T-helper 9 cell (primary cell): ENCODE measurements at places on chromosomes 12 and 14.

DNA sequence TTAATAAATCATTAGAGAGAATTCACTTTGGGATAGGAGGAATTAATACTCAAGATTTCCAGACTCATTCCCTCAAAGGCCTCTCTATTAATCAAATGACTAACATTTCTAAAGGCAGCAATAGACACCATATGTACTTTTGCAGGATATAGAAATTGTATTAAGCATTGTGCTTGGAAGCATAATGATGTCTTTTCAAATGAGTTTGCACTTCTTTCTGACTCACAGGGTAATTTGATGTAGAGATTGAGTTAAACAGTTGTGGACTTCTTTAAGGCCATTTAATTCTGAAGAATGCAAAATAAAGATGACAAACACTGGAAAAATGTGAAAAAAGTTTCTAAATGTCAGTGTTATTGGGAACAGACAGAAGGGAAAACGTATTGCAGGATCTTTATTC, 63.4 kb upstream of the CSRP2 start:
- DNase-seq, result no peak

DNA sequence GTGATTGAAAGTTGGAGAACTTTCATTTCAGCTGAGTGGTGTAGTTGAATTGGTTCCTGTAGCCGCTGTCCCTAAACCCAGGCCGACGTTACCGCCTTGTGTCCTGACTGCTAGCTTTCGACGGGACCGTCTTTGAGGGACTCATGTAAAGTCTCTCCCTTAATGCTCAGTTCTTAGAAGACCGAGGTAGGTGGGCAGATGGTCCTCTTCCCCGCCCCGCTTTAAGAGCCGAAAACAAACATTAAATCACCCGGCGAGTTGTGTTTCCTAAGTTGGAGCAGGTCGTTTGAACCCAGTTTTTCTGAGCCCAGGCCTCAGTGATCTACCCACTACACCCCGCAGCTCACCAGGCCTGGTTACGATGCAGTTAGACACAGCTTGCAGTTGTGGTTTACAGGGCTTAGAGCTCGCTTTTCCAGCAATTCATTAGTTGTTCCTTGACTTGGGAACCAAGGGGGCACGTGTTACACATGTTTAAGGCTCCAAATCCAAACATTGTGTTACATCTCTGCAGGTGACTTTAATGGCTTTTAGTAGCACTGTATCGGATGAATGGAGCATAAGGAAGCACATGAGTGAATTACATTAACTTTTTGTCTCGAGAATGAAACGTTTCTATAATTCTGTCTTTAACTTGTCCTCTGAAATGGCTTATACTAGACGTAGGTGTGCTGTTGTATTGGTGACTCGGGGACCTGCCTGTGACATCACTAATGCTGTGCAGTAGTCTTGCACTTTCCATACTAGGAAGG, 790 bp downstream of the NEDD1 start:
- no peak for DNase-seq

- DNase-seq, result no peak
These were observed 275.9 kb downstream of the FBXL14 start for GRCh38 chr12:1318327-1319031.

- no peak for DNase-seq
These were observed 2.7 kb upstream of the RABGGTA start for GRCh38 chr14:24274101-24274543.

DNA sequence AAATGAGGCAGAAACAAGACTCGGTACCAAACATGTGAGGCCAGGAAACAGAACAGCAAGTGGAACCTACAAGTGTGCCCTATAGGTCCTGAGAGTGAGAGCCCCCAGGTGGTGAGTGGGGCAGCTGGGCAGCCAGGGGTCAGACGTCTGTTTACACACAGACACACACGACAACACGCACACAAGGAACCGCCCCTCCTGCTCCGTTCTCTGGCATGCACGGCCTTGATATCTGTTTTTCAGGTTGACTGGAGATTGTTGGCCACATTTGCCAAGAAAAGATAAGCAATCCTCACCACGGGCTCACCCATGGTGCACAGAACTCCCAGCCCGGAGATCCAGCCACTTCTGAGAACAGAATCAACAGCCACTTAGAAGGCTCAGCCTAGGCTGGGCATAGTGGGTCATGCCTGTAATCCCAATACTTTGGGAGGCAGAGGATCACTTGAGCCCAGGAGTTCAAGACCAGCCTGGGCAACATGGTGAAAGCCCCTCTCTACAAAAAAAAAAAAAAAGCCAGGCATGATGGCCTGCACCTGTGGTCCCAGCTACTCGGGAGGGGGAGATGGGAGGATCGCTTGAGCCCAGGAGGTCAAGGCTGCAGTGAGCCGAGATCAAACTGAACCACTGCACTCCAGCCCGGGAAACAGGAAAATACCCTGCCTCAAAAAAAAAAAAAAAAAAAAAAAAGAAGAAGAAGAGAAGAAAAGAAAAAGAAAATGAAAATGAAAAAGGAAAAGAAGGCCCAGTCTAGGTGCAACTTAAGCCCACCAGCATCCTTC, 19.4 kb upstream of the EIF5 start:
- no peak for DNase-seq
